Esophagus mucosa (tissue), 1 donor: ENCODE measurements at places on chromosomes 5 and 9.

DNA sequence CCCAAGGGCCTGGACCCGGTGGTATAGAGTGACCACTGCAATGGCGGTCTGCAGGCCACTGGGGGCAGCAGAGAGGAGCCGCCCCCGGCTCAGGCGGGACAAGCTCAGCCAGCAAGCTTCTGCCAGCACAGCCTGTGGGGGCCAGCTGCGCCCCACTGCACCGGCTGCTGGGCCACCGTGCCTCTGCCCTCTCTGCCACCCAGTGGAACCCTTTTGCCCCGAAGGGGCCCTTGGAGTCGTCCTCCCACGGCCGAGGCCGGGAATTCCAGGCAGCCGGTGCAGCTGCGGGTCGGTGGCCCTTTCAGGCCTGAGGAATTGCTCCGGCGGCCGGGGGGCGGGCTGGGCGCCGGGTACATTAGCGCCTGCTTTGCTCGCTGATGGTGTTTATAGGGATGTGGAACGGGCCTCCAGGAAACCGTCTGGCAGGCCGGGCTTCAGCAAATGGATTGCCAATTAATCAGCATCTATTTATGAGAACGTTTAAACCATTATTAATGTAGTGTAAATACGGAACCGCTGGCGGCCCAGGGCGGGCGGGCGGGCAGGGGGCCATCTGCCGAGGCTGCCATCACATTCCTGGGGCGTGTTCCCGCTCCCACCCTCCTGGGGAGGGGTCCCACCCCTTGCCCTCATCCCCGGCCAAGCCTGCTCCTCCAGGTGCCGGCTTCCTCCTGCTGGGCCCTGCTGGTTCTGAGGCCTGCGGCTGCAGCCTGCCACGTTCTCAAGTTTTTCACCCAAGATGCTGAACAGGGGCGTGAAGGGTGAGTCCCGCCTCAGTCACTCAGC, 127.4 kb downstream of the BARX1 start:
- peak; percentile 50 for ATAC-seq

DNA sequence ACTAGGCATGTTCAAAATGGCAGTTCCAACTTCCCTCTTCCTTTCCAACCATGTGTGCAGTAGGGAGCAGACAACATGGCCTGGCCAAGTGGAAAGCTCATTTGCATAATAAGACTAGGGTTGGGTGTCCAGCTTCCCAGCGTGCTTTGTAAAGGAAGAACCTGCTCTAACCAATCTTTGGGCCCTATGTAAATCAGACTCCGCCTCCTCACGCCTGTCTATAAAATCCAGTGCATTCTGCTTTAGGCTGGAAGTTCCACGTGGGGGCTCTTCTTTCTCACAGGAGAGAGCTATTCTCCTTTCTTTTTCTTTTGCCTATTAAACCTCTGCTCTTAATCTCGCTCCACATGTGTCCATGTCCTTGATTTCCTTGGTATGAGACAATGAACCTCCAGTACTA, 83.4 kb downstream of the GCNT1 start:
- no peak for ATAC-seq

GRCh38 chr5:8500426-8500825, 631.5 kb downstream of the MTRR start:
- no peak for ATAC-seq

GRCh38 chr9:114279693-114280092, 43.2 kb upstream of the ORM1 start:
- ATAC-seq, result no peak

- no peak for ATAC-seq
Observed at GRCh38 chr5:6344593-6344989, 33.8 kb downstream of the MED10 start.

DNA sequence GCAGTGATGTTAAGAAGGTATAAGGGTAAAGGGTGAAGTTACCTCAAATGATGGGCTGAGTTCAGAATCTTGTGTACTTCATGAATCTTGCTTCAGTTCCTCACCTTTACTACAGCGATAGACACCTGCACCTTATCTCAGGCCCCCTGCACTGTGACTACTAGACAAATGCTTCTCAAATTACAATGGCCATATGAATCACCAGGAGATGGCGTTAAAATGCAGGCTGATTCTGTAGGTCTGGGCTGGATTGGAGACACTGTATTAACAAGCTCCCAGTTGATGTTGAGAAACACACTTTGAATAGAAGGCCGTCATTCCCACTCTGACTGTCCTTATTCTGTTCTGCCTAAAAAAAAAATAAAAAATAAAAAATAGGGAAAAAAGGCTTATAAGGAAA, 29.8 kb downstream of the TARS1 start:
- peak; percentile 11 for ATAC-seq
